Activated T-helper 2 cell treated with anti-CD3 and anti-CD28 coated beads, Interferon-gamma antibody, Interleukin-2, Interleukin-4, amounts not matched to agents 10 μg/mL and 5 μg/mL and 100 μg/mL, durations not matched to agents 14 hours and 24 hours and 36 hours (primary cell): ENCODE measurements at places on chromosomes 6 and 20. TPM values are rescaled to one million over a fixed set of nuclear protein-coding genes. Genes with fewer than 3 reads are reported as not detected.

GRCh38 chr6:90074161-90074850 lies 180.0 kb downstream of the GJA10 start:
- peak overlapping the region; percentile 51 for H3K27ac ChIP-seq
- no peaks in the 10 kb centered on the region for H3K27me3 ChIP-seq
- H3K4me3 ChIP-seq, result peak overlapping the region; percentile 49
- H3K4me1 ChIP-seq, result peaks cover 86% of the 10 kb centered on the region
- no peak for DNase-seq

- H3K4me1 ChIP-seq, result peaks cover 2% of the 10 kb centered on the region
- H3K4me3 ChIP-seq, result peak within 1 kb of the TSS; percentile 69
- peaks cover 57% of the 10 kb centered on the region for H3K27me3 ChIP-seq
- H3K36me3 ChIP-seq, result no peaks in the 10 kb centered on the region
Measured at GRCh38 chr6:142301651-142302391, at the start of gene ADGRG6. ADGRG6 (plus strand) TSS chr6:142302007; CDS start chr6:142302330, 323 bp downstream.

Gene SUMO4
- 7.7 and 7.8 TPM in 2 replicates for total RNA-seq

DNA sequence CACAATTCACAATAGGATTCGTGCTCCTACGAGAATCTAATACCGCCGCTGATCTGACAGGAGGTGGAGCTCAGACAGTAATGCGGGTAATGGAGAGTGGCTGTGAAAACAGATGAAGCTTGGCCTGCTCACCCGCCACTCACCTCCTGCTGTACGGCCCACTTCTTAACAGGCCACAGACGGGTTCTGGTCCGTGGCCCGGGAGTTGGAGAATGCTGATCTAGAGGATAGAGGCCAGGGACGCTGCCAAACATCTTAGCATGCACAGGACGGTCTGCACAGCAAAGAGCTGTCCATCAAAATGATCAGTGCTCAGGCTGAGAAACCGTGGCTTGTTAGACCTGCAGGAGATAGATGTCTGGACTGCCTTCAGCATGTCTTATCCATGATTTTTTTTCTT lies 186.4 kb downstream of the SASH1 start:
- H3K36me3 ChIP-seq, result no peaks in the 10 kb centered on the region
- peaks cover 2% of the 10 kb centered on the region for H3K27me3 ChIP-seq
- H3K27ac ChIP-seq, result no peak overlapping the region
- no peaks in the 10 kb centered on the region for H3K4me1 ChIP-seq
- no peak for DNase-seq

DNA sequence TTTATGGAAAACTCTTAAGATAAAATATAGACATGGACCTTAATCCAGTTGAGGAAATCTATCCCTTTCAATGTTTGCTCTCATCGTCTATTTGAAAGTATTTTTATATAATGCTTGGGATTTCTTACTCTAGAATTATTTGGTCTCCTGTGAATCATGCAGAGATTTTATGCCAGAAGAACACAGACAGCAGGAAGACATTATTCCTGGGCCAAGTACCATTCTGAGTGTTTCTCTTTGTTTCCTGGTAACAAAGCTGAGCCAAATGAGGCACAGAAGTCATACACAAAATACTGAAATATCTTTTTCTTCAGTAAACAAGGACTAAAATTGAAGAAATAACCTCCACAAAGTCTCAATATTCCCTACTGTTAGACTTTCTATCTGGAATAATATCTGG lies 538.2 kb upstream of the EYS start:
- no peaks in the 10 kb centered on the region for H3K27me3 ChIP-seq
- H3K4me3 ChIP-seq, result no peak overlapping the region
- no peaks in the 10 kb centered on the region for H3K4me1 ChIP-seq
- H3K27ac ChIP-seq, result no peak overlapping the region
- H3K36me3 ChIP-seq, result no peaks in the 10 kb centered on the region

DNA sequence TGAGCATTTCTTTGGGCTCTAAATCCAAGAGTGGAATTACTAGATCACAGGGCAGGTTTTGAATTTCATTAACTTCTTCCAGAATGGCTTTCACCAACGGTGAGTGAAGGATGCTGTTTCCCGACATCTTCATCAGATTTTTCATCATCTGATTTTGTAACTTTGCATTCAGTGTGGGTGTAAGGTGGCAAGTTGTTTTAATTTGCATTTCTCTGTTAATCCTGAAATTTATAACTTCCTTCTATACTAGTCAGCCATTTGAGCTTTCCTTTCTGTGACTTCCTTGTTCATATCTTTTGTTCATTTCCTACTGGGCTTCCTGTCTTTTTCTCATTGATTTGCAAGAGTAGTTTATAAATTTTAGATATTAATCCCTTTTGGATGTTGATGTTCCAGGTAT lies 18.7 kb upstream of the HCK start:
- no peak overlapping the region for H3K4me3 ChIP-seq
- no peaks in the 10 kb centered on the region for H3K36me3 ChIP-seq
- peaks cover 43% of the 10 kb centered on the region for H3K27me3 ChIP-seq
- H3K27ac ChIP-seq, result no peak overlapping the region

- no peak for DNase-seq
- no peaks in the 10 kb centered on the region for H3K36me3 ChIP-seq
Measured at GRCh38 chr6:55250400-55250799, 76.1 kb downstream of the HCRTR2 start.
